ENCODE measurements at places on chromosomes 7 and 10.

DNA sequence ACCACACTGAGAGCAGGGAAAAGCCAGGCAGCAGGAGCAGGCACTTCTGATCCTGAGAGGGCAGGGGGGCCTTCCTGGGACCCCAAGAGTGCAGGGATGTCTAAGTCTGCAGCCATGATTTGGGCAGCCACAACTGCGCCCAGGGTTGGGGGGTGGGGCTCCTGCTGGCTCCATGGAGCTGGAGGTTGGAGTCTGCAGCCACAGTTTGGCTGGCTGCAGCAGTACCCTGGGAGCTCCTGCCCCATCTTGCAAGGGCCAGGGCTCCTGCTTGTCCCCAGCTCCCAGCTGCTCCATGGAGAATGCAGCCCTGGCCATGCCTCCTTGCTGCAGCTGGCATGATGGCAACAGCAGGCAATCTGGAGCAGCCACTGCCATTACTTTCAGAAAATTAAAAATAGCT, 679.7 kb upstream of the LRRTM3 start:
- no peak for DNase-seq

GRCh38 chr10:77887631-77888355, 38.8 kb downstream of the DLG5 start:
- DNase-seq, result no peak

GRCh38 chr7:41796331-41796730, 93.4 kb upstream of the INHBA start:
- DNase-seq, result no peak

DNA sequence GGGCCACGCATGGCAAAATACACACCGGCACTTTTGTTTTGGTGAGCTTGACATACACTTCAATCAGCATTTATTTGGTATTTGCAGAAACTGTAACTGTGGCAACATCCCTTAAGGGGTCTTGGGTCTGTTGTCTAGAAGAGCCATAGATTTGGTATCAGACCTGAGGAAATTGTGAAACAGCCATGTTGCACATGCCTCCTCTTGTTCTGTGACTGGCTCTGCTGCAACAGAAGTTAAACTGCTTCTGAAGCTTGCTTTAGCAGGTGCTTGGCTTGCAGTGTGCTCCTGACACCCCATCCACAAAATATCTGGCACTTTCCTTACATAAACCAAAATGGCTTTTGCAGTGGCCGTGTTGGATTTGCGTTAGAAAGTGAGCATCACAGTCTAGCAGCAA, 247.3 kb downstream of the GATA3 start:
- DNase-seq, result no peak

DNA sequence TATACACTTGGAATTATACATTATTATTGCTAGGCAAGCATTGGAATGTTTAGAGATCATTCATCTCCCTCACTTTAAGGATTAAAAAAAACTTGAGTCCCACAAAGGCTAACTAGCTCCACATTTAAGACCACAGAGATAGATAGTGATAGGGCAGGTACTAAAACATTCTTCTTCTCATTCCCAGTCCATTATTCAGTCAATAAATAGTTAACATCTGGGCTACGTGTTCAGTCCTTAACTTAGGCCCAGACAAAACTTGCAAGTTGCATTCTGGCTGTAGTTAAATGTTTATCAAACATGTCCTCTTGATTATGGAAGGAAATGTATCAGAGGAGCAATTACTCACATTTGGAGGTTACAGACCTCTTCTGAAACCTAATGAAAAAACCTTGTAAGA, 2.4 kb downstream of the GNG11 start:
- DNase-seq, result no peak
